ENCODE measurements at places on chromosomes 5 and 9.

DNA sequence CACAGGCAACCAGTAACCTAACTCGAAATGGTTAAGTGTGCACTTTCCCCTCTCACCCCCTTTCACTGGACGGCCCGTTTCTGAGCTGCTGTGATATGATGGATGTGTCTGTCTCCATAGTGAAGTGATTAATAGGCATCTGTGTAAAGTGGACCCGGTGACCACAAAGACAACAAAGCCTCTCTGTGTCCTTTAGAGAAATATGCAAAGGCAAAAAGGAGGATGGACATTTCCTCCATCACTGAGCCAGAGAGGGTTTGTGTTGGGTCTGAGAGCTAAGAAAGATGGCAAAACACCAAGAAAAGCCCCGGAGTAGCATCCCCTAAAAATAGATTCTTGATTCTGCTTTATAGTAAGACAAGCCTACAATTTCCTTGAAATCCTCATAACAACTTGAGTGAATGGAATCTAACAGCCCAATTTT lies 120.6 kb downstream of the SEMA6A start:
- DNase-seq = no peak
- H3K4me1 ChIP-seq = peaks cover 9% of the 10 kb centered on the region
- no peaks in the 10 kb centered on the region for H3K27me3 ChIP-seq
- H3K36me3 ChIP-seq = peaks cover 6% of the 10 kb centered on the region
- H3K4me3 ChIP-seq = no peak overlapping the region

GRCh38 chr9:89042984-89043383 lies 51.7 kb downstream of the S1PR3 start:
- DNase-seq = no peak
- no peak overlapping the region for H3K27ac ChIP-seq
- no peaks in the 10 kb centered on the region for H3K27me3 ChIP-seq
- H3K4me3 ChIP-seq = no peak overlapping the region
- no peaks in the 10 kb centered on the region for H3K4me1 ChIP-seq

DNA sequence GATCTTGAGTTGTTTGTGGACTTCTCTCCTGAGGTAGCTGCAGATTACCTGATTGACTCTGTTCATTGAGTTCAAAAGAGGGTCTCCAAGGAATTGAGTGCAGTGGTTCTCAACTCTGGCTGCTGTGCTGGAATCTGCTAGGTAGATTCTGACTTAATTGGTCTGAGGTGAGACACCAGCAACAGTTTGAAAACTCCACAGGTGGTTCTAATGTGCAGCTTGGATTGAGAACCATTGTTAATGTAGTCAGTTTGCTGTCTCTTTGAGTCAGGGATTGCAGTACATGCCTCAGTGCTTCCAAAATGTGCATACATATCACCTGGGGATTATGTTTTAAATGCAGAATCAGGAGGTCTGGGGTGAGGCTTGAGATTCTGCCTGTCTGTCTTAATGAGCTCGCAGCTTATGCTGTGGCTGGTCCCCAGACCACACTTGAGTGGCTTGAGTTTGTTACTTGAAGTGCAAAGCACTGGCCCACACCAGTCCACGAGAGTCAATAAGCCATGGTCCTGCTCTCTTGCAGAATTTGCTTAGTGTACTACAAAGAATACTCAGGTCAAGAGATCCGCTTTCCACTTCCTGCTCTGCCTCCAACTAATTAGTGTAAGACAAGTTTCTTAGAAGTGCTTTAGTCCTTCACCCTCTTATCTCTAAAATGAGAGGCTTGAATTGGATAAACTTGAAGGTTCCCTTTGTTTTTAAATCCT lies 82.3 kb downstream of the ATG10 start:
- no peak overlapping the region for H3K4me3 ChIP-seq
- no peaks in the 10 kb centered on the region for H3K27me3 ChIP-seq
- H3K27ac ChIP-seq = no peak overlapping the region
- H3K4me1 ChIP-seq = no peaks in the 10 kb centered on the region
- DNase-seq = no peak

- H3K4me1 ChIP-seq = peaks cover 11% of the 10 kb centered on the region
- no peak overlapping the region for H3K4me3 ChIP-seq
- H3K27ac ChIP-seq = no peak overlapping the region
- no peaks in the 10 kb centered on the region for H3K27me3 ChIP-seq
- no peak for DNase-seq
Measured at GRCh38 chr5:119290161-119290569, 65.7 kb upstream of the TNFAIP8 start.

DNA sequence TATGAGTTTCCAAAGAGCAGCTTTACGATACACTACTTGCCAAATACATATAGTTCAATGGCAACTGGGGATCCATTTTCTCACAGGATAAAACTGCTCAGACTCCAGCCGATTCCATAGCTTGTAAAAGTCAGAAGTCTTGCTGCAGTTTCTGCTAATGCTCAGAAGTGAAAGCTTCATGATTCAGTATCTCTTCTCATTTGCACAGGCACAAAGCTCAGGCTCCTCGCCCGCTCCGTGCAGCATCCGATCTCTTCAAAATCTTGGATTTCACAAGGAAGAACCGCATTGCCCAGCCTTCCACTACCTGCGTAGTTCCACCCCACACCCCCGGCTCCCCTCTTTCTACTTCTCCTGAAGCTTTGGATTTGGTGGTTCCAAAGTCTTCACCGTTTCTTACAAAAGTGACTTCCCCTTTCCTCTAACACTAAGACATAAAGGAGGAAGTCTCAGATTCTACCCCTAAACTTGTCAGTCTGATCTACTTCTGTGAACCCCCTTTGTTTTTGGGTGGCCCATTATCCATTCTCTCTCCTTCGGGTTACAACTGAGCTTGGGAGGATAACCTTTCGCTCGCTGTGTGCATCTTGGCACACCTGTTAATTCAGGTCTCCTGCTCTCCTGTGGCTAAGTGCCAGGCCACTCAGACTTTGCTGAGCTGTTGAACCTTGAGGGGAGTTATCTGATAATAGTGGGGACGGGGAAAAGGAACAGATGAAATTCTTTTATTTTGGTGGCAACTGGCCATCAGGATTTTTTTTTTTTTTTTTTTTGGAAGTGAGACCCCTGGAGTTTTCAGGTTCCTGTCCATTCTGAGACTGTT lies 194.1 kb downstream of the GNA14 start:
- H3K27ac ChIP-seq = no peak overlapping the region
- no peak overlapping the region for H3K4me3 ChIP-seq
- no peaks in the 10 kb centered on the region for H3K36me3 ChIP-seq
- no peaks in the 10 kb centered on the region for H3K4me1 ChIP-seq
- no peaks in the 10 kb centered on the region for H3K27me3 ChIP-seq

- H3K36me3 ChIP-seq = no peaks in the 10 kb centered on the region
- DNase-seq = no peak
- H3K27ac ChIP-seq = no peak overlapping the region
Measured at GRCh38 chr5:143665866-143666265, 146.1 kb upstream of the HMHB1 start.

DNA sequence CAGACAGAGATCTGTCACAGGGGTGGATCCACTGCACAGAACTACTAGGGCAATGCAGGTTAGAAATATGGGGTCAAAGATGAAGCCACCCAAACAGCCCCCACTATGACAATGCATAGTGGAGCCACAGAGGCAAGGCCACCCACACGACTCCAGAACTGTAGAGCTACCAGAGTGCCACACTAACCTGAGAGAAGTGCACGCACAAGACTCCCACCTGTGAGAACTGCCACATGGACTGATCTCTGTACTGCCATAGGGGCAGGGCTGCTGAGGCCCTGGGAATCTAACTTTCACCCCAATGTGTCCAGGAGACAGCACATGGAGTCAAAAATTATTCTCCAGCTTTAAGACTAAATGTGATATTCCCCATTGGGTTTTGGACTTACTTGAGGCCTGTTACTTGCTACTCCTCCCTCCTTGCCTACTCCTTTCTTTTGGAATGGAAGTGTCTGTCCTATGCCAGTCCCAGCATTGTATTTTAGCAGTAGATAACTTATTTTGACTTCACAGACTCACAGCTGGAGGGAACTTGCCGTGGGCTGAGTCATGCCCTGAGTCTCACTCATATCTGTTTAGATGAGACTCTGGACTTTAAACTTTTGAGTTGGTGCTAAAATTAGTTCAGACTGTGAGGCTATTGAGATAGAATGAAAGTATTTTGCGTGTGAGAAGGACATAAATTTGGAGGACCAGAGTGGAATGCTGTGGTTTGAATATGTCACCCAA lies 853.3 kb downstream of the MAT2B start:
- no peaks in the 10 kb centered on the region for H3K4me1 ChIP-seq
- H3K27me3 ChIP-seq = no peaks in the 10 kb centered on the region
- no peaks in the 10 kb centered on the region for H3K36me3 ChIP-seq
- DNase-seq = no peak

- H3K4me3 ChIP-seq = no peak overlapping the region
- no peak overlapping the region for H3K27ac ChIP-seq
- DNase-seq = no peak
- no peaks in the 10 kb centered on the region for H3K27me3 ChIP-seq
- H3K36me3 ChIP-seq = peaks cover 57% of the 10 kb centered on the region
Measured at GRCh38 chr5:133106761-133107572, 55.2 kb downstream of the HSPA4 start.

GRCh38 chr5:152995214-152995725 lies 495.2 kb upstream of the GRIA1 start:
- no peak overlapping the region for H3K4me3 ChIP-seq
- H3K27me3 ChIP-seq = no peaks in the 10 kb centered on the region
- peaks cover 4% of the 10 kb centered on the region for H3K36me3 ChIP-seq
- no peaks in the 10 kb centered on the region for H3K4me1 ChIP-seq
- no peak overlapping the region for H3K27ac ChIP-seq

DNA sequence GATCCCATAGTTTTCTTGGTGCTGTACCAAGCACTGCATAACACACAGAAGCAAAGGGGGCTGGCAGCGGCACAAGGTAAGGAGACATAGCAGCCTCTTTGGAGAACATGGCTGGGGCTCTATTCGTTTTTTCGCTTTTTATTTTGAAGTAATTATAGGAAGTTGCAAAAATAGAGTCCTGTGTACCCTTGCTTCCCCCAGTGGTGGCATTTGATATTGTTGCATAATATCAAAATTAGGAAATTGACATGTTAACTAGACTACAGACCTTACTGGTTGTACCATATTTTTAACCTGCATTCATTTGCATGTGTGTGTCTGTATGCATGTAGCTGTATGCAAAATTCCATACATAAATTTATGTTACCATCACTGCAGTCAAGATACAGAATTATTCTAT lies 6.6 kb upstream of the UBQLN1 start:
- H3K4me3 ChIP-seq = no peak overlapping the region
- H3K27me3 ChIP-seq = no peaks in the 10 kb centered on the region
- H3K27ac ChIP-seq = no peak overlapping the region
- 0 out of 2 replicates have a peak, but pooled peaks cover 2% of the 10 kb centered on the region for H3K36me3 ChIP-seq
- DNase-seq = no peak
- no peaks in the 10 kb centered on the region for H3K4me1 ChIP-seq

GRCh38 chr9:88804254-88804596 lies 187.0 kb upstream of the S1PR3 start:
- DNase-seq = no peak
- H3K4me1 ChIP-seq = no peaks in the 10 kb centered on the region
- H3K27ac ChIP-seq = no peak overlapping the region
- no peak overlapping the region for H3K4me3 ChIP-seq
- no peaks in the 10 kb centered on the region for H3K36me3 ChIP-seq

DNA sequence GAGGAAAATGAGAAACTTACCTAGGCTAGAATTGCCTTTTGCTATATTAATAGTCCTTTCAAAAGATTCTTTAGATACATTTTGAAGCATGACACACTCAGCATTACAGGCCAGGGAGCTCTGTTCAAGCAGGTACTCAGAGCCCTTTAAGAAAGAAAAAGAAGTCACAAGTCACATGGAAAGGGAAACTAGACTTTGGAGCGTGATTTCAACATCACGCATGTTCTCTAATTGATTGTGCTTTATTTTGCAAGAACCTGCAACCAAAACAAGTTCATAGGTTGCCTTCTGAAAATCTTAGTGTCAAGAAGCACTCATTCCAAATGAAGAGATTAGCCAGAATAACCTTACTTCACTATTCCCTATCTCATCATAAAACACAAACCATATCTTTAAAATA lies 103.8 kb downstream of the MPDZ start:
- H3K4me3 ChIP-seq = no peak overlapping the region
- H3K4me1 ChIP-seq = no peaks in the 10 kb centered on the region
- no peak overlapping the region for H3K27ac ChIP-seq
- no peaks in the 10 kb centered on the region for H3K27me3 ChIP-seq
- no peaks in the 10 kb centered on the region for H3K36me3 ChIP-seq

GRCh38 chr5:107945061-107945460 lies 274.3 kb upstream of the EFNA5 start:
- no peak overlapping the region for H3K4me3 ChIP-seq
- no peaks in the 10 kb centered on the region for H3K27me3 ChIP-seq
- DNase-seq = no peak
- no peaks in the 10 kb centered on the region for H3K4me1 ChIP-seq
- no peak overlapping the region for H3K27ac ChIP-seq
- H3K36me3 ChIP-seq = no peaks in the 10 kb centered on the region

DNA sequence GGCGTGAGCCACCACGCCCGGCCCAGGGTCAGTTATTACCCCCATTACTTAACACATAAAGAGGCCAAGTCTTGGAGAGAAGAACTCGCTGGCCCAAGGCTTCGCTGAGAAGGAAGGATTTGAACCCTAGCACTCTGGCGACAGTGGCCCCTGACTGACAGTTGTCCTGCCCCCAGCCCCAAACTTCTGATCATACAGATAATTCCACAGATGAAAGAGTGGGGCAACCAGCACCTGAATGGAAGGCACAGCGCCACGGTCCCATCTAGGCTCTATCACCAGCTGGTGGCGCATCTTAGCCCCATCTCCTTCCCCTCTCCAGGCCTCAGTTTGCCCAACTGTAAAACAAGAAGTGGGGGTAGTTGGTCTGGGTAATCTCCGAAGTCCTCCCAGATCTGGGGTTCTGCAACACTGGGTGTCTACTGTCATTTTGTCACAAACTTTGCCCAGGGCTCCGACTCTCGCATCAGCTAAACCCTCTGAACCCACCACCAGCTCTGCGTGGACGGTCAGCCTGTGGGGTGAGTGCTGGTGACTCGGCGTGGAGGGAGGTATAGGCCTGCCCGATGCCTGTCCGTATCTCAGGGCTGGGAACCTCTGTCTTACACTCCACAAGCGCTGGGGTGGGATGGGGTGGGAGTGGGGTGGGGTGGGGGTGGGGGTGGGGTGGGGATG lies 209.3 kb downstream of the C9orf50 start:
- H3K4me3 ChIP-seq = no peak overlapping the region
- H3K4me1 ChIP-seq = no peaks in the 10 kb centered on the region
- H3K27me3 ChIP-seq = no peaks in the 10 kb centered on the region
- H3K27ac ChIP-seq = no peak overlapping the region
- peaks cover 9% of the 10 kb centered on the region for H3K36me3 ChIP-seq

GRCh38 chr5:56305001-56305950 lies 72.1 kb upstream of the ANKRD55 start:
- peaks cover 2% of the 10 kb centered on the region for H3K4me1 ChIP-seq
- DNase-seq = no peak
- H3K4me3 ChIP-seq = no peak overlapping the region
- no peaks in the 10 kb centered on the region for H3K27me3 ChIP-seq
- no peak overlapping the region for H3K27ac ChIP-seq

- no peak overlapping the region for H3K4me3 ChIP-seq
- no peaks in the 10 kb centered on the region for H3K27me3 ChIP-seq
Measured at GRCh38 chr9:135574331-135574730, 12.8 kb downstream of the PAEP start.

- no peak overlapping the region for H3K27ac ChIP-seq
- H3K4me1 ChIP-seq = no peaks in the 10 kb centered on the region
- H3K27me3 ChIP-seq = no peaks in the 10 kb centered on the region
- H3K4me3 ChIP-seq = no peak overlapping the region
- H3K36me3 ChIP-seq = peaks cover 21% of the 10 kb centered on the region
- no peak for DNase-seq
Measured at GRCh38 chr5:147966829-147967228, 60.5 kb upstream of the C5orf46 start.

- no peaks in the 10 kb centered on the region for H3K4me1 ChIP-seq
- H3K27me3 ChIP-seq = no peaks in the 10 kb centered on the region
- H3K4me3 ChIP-seq = no peak overlapping the region
- no peak overlapping the region for H3K27ac ChIP-seq
- no peaks in the 10 kb centered on the region for H3K36me3 ChIP-seq
- DNase-seq = no peak
Measured at GRCh38 chr5:157025093-157025698, 33.7 kb downstream of the HAVCR1 start.

Measured in H9 (cell line).